ENCODE measurements at places on chromosomes 7 and 10. TPM values are rescaled to one million over a fixed set of nuclear protein-coding genes. Genes with fewer than 3 reads are reported as not detected.

DNA sequence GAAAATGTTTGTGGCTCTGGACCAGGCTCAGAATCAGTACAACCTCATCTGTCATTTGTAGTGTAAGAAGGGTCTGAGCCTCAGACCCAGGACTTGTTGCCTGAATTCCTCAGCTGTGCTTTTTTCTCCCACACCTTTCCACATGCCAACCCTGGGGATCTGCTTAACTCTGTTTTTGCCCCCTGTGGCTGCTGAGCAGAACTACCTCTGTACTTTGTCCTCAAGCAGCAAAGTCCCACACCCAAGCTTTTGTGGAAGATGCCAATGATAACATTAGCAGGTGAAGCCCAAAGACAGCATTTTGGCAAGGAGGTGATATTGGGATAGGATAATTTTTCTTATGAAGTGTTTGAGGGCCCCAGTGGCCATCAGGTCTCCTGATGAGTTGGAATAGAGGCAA lies 5.8 kb upstream of the CYP2C18 start:
- DNase-seq: no peak

AKR1C4 gene
- not detected for total RNA-seq

DNA sequence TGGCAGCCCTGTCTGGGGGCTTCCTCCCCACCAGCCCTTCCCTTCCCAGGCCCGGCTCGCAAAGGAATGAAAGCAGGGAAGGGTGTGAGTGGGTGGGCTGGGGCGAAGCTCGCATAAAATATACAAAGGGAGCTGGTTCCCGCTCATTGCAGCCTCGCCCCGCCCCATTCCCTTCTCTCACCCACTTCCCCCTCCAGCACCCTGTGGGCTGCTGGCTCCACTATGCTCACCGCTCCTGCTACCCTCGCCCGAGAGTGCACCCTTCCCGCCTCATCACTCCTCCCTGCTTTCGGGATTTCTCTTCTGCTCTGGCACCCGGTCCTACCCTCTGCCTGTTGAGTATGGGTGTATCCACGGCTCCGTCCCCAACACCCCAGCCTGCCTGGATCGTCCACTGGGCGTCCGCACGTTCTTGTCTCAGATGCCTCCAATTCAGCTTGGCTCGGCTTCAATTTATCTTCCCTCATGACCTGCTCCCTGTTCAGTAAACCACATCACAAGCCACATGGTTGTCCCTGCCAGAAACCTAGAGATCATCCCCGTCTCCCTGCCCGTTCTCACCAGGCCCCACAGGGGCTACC lies 14.4 kb upstream of the TTYH3 start:
- no peak for DNase-seq

UCMA gene
- not detected for total RNA-seq

DNA sequence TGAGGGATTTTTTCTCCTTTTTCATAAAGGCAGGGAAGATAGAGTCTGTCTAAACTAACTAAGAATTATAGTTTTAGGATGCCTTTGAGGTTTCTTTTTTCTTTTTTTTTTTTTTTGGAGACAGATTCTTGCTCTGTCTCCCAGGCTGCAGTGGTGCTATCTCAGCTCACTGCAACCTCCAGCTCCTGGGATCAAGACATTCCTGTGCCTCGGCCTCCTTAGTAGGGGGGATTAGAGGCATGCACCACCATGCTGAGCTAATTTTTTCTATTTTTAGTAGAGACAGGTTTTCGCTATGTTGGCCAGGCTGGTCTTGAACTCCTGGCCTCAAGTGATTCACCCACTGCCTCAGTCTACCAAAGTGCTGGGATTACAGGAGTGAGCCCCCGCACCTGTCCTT lies 239.7 kb downstream of the KCND2 start:
- DNase-seq: no peak

- DNase-seq: no peak
These were observed 7.3 kb upstream of the SGMS1 start for GRCh38 chr10:50631052-50631451.

RFC2 gene
- total RNA-seq: 15.4 TPM

PHKG1 gene
- total RNA-seq: 2.8 TPM

DNA sequence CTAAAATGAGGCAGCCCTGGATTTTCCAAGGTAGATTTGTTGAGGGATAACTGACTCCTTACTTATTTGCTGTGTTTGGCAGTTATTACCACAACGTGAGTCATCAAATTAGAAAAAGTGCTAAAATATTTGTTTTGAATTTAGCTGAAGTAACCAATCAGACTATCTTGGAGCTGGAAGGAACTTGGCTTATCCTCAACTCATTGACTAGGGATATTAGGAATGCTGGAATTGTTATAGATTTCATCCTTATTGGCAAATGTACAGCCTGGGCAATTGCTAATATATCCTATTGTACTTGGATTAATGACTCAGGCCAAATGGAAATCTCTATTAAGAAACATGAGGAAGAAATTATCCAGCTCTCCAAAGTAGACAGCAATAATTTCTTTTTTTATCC lies 1189.0 kb upstream of the LRRN3 start:
- no peak for DNase-seq

DNA sequence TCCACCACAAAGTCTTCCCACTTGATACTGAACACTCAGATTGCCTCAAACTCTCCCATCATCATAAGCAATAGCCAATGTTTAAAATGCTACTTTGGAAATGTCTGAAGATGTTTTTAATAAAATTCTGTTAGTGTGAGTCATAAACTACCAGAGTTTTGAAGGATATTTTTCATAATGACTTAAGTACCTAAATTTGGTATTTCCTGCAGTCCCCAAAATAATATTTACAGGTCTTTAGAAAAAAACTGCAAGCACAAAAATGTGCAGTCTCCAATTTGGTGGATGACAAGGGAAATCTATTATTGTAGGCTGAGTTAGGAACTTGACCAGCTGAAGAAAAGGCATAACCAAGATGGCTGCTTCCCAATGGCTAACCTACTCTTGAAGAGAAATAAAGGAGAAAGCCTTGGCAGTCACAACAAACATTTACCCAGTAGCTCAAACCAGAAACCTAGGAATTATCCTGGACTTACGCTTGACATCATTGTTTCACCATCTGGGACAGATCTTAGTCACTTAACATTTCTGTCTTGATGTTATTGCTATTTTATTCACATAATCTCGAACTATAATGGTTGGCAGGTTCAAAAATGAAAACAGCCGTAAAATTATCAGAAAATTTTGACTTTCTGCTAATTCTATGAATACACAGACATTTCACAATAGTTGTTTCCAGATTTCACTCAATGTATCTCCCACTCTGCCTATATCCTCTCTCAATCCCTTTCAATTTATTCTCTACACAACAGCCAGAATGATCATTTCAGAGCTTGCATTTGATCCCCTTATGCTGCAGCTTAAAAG lies 111.2 kb upstream of the STEAP1B start:
- DNase-seq: no peak

ARID5B gene
- total RNA-seq: 166 TPM

GRCh38 chr10:113983552-113983951 lies 60.1 kb upstream of the ADRB1 start:
- no peak for DNase-seq

VPS37D gene
- total RNA-seq: 3.5 TPM

- DNase-seq: peak; percentile 79
These were observed 109.5 kb upstream of the TMEM72 start for GRCh38 chr10:44801383-44802327.

DNA sequence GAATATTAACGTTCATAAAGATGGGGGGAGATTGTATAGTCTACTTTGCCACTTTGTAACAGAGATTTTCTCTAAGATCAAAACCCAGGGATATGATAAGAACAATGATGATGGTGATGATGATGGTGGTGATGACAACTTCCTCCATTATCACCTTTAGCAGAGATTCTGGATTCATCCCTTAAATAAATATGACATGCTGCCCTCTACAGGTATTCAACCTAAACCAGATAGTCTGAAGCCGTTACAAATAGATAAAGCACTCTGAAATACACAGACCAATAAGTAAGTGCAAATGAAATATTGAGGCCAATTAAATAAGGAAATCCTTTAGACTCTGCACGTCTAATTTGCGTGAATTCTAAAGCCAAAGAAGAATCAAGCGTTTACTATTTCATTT lies 211.5 kb downstream of the CREB5 start:
- no peak for DNase-seq

RPEL1 gene
- total RNA-seq: 0.33 TPM

GRCh38 chr10:72335394-72336258 lies 19.1 kb downstream of the DNAJB12 start:
- peak; percentile 78 for DNase-seq

GRCh38 chr7:28182071-28182471 lies 1.5 kb upstream of the JAZF1 start:
- no peak for DNase-seq

DNA sequence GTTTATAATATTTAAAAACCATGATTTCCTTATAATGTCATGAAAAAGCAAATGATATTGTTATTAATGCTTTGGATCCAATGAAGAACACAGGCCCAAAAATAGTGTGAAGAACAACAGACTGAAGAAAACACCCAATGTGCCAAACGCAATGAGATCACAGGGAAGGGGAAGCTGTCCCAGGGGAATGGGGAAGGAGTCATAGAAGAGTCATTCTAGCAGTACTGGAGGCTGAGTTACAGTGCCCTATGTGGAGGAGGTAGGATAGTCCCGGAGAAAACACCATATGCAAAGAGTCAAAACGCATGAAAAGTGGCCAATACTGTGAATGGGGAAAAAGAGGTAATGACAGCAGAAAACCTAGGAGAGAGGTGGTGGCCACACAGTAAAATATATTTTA lies 50.9 kb downstream of the TPK1 start:
- no peak for DNase-seq

LCOR gene
- 19.4 TPM for total RNA-seq

DNA sequence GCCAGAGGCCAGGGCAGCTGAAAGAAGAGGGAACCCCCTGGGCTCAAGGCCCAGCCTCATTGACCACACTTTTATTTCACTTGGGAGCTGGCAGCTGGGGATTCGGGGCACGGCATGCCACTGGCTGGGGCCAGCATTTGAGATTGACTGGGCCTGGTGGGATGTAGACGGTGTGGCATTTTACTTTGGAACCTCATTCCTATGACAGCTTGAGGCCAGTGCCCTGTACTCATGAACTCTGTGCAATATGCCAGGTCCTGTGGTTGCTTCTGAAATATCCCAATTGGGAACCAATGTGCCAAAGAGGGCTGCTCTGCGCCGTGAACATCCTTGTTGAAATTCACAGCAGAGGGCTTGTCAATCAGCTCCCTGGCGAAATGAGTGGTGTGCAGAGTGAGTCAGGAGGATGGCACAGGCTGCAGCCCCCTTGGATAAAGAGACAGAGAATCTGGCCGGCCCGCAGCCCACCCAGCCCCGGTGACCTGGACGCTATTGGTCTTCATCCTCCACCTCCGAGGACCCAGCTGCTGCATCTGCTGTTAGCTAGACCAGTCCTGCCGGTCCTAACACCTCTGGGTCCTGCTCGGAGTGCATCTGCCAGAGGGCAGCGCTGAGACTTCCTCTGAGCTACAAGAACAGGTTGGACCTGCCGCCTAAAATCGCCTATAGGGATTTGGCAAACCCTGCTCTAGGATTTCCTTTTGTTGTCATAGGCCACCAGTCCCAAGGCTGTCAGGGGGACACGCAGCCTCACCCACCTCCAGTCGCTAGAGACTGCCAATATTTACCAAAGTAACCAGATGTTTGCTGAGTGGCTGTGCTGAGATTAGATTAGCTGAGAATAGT lies 58.0 kb downstream of the PRKAG2 start:
- peak; percentile 75 for DNase-seq

DNA sequence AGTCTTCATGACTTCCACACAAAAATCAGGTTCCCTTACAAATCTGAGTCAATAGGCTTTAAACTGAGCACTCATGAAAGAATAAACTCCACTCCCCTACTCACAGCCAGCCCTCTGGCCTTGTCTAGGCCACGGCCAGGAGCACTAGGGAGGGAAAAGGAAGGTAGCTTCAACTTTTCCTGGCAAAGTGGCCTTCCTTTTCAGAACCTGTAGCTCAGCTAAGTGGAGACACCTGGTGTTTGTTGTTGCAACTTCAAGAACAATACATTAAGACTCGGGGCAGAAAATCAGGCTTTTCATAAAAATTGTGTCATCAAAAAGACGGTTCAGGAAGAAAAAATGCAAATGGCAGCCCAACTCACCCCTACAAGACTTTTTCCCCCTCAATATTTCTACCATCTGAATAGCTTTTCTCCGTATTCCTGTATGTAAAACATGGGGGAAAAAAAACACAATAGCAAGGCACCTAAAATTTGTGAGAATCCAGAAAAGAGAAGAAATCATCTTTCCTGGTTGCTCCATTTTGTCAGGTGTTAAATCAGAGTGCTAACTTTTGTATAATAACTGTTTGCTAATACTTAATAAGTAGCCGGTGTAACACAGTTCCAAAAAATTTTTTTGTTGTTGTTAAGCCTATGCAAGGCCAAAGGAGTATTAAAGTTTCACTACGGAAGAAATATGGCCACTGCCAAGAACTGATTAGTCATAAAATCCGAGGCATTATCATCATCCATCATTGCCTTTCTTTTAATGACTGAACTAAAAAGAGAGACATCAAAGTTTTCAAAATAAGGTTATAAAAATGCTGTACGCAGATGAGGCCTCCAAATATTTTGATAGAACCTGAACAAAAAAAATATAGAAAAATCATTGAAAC lies 66.2 kb upstream of the ARID5B start:
- no peak for DNase-seq

GRCh38 chr10:8043569-8044306 lies 10.8 kb upstream of the GATA3 start:
- DNase-seq: no peak

DNA sequence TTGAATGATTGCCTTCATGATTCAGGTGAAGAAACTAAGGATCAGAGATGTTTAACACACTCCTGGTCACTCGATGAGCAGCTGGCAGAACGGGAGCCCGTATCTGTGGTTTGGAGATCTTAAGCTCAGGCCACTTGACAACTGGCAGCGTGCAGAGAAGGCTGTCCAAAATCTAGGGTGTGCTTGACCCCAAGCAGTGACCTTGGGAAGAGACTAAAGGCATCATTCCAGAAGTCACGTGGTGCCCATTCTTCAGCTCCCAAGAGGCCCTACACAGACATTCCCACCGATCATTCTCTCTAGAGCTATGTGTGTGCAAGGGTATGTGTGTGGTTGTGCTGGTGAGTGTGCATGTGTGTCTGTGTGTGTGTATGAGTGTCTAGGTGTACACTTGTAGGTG lies 493.8 kb downstream of the TCERG1L start:
- DNase-seq: no peak

DNA sequence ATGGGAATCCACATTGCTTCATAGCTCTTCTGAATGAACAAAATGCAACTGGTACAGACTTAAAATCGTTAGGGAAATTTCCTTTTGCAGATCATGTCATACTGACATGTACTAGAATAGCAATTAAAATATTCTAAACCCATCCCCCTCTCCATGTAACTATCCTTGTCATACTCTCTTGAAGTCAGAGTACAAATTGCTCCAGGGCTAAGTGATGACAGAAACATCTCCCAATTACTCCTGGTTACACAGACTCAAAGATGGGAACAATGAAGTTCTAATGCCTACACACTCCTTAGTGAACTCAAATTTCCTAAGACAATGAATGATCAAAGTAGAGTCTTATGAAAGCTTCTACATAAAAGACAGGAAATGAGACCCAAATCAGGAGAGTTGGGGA lies 87.2 kb downstream of the PDE1C start:
- no peak for DNase-seq
